Stimulated activated CD4-positive, alpha-beta T cell treated with anti-CD3 and anti-CD28 coated beads, Interleukin-15, amount 100 ng/mL, for 24 hours (primary cell): ENCODE measurements at places on chromosomes 11 and 22.

GRCh38 chr11:100637706-100638105 lies 49.4 kb upstream of the ARHGAP42 start:
- no peak for DNase-seq

DNA sequence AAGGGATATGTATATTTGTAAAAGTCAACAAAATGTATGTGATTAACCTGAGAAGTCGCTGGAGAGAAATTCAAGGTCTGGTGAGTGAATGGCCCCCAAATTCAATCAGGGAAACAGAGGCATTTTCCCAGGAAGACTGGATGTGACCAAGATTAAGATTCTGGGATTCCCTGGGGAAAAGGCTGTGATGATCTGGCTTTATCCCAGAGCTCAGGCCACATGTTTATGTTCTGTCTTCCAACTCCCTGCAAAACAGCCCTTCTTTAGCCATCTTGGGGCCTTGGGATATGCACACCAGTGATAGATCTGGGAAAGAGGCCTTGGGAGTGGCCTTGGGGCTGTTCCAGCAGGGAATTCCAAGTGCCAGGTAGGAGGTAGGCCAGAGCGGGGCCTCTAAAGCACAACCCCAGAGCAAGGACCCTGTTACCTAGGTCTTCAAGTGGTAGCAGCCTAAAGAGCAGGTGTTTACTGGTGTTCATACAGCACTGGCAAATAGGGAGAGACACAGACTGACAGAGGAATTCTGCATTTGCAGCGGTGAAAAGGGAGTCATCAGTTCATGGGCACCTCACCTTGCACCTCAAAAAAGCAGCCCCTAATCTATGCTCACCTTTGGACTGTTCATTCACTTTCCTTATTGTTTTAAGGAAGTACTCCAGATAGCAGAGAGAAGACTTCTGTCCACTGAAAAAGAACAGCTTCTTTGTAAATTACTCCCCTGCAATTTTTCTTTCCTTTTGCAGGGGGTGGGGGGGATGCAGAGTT lies 312.4 kb downstream of the BUD13 start:
- DNase-seq = no peak

GRCh38 chr11:76074148-76075095 lies 131.9 kb downstream of the WNT11 start:
- DNase-seq = no peak

- DNase-seq = no peak
These were observed 1003.7 kb downstream of the BRD1 start for GRCh38 chr22:48823941-48824340.

DNA sequence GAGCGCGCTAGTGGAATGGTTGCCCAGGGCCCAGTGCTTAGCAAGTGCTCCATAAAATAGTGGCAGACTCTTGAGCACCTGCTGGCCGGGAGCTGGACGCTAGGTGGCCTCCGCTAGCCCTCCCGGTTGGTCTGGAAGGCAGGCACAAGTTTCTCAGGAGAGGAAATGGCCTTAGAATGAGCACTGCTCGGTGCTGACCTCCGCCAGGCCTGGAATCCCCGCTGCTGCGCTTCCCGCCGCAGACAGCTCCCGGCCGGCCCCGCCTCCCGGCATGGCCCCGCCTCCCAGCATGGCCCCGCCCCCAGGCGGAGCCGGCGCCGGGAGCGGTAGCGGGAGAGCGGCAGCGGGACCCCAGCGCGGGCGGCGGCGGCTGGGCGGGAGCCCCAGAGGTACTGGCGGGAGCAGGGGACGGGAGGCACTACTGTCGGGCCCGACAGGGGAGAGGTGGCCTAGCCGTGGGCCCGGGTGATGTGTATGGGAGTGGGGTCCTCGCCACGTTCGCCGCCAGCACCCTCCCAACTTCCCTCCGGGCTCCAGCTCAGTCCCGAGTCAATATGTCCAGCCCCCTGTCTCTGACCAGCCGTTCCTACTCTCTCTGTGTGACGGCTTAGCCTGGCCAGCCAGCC lies at the start of gene SIPA1:
Gene SIPA1, plus strand, starts transcription at position 308 of the 626 bp plus-strand sequence. CDS start 2,821 bp downstream, outside the sequence.
- peak; percentile 81 for DNase-seq

DNA sequence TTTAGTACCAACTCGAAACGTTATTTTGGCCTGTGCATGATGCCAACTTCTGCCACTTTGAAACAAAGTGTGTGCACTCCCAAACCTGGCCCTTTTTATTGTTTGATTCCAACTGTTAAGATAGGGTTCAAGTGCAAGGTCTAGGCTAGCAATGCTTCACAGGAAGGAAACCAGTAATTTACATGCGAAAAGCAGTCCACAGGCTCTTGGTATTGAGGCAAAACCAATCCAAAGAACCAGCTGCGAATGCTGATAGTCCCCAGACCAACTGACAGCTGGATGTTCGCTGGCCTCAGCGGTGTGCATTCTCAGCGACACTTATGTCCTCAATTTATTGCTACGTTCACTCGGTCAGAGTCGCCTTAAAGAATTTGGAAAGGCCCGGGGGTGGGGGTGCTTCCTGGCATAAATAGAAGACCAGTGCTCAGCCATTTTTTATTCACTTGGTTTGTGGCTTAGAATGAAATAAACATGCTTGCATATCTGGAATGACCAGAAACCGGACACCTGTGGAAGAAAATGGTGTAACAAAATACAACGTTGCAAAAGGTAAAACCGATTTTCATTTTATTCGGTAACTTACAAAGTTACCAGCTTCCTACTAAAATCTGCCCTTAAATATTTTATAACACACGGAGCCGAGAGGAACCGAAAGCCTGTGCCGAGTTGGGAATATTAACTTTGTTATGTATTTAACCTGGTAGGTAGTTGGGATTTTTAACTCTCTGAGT lies 1.6 kb downstream of the CPT1A start:
- DNase-seq = no peak

DNA sequence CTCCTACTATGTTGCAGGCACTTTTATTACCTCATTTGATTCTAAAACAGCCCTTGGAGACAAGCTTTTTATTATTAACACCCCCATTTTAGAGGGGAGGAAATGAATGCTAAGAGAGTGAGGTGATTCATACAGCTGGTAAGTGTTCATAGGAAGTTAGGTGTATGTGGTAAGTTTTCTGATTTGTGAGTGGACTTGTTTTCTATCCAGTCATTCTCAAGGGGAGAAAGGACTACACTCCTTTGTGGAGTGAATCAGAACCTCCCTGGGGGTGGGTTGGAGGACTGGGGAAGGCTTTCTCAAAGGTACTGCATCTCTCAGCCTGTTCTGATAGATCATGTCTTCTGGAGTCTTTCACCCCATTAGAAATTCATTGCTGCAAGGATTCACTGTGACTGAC lies 23.5 kb downstream of the PKNOX2 start:
- no peak for DNase-seq

DNA sequence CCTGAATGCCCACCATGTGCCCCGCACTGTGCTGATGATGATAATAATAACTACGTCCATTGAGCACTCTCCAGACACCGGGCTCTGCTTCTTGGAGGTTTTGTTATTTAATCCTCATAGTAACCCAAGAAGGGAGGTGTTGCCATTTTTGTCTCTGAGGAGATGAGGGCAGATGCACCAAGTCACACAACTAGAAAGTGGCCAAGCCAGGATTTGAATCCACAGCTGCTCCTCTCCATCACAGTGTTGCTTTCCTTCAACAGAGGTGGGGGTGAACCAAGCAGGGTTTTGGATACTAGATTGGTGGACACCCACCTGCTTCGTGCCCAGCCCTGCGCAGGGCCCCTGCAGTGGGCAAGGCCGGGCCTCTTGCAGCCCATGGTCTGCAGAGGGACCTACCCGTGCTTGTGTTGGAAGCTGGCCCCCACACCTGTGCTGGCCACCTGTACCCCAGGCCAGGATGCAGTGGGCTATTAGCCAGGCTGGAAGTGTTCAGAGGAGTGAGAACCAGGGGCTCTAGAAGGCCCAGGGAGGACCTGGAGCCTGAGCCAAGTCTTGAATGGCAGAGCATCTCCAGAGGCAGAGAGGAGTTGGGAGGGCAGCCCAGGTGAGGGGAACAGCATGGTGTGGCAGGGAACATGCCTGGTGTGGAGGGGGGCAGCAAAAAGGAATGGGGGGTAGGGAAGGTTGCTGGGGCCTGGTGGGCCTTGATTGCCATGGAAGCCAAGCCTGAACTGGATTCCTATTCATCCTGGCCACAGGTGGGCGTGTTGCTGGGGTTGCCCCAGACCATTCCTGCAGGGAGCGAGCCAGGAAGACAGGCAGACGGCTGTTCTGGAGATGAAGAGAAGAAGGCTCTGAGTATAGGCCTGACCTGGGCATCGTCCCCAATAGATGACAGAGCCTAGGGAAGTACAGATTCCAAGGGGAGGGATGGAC lies 2.7 kb upstream of the DPP3 start:
- no peak for DNase-seq

- DNase-seq = no peak
These were observed 286.6 kb downstream of the ETS1 start for GRCh38 chr11:128300785-128301184.

DNA sequence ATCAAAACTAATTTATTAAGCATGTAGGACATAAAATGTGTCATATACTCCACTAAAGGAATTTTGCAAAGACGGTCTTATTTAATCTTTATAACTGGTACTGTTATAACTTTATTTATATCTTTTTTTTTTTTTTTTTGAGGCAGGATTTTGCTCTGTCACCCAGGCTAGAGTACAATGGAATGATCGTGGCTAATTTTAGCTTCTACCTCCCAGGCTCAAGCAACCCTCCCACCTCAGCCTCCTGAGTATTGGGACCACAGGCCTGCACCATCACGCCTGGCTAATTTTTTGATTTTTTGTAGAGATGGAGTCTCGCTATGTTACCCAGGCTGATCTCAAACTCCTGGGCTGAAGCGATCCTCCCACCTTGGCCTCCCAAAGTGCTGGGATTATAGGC lies 31.4 kb upstream of the PCF11 start:
- no peak for DNase-seq

- DNase-seq = no peak
These were observed 14.9 kb downstream of the SERPIND1 start for GRCh38 chr22:20788627-20789344.

DNA sequence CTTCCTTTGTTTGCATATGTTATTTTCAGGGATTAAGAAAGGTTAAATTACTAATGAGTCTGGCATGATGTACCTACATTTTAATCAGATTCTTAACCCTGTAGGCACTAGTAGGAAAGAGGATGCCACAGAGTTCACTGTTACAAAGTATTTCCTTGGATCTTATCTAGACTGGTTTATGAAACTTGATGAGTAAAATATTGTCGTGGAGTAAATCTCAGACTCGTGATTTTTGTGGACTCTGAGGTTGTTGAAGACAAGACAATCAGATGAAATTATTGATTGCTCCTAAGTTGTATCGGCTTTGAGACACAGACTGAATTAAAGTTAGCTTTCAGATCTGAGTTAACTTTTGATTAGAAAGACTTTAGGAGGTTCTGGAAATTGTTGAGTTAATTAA lies 6.0 kb downstream of the KMT2A start:
- DNase-seq = no peak

DNA sequence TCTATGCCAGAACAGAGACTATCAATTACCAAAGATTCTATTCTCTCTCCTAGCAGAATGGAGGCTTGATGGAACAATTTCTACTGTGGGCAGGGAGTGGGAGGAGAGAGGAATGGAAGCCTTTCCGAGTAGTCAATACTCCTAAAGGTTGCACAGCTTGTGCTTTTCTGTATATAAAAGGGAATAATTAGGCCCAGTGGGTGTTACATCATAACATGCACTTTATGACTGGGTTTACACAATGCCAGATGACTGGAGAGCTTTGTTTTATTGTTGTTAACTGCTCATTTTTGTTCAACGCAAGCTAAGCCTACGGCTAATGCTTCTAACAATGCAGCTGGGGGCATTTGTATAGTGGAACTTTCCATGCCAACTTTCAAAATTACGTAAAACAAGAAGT lies 2237.9 kb upstream of the RAG2 start:
- DNase-seq = no peak

- peak; percentile 23 for DNase-seq
These were observed 6.6 kb upstream of the MS4A12 start for GRCh38 chr11:60485987-60486386.

- no peak for DNase-seq
These were observed 43.8 kb upstream of the LYVE1 start for GRCh38 chr11:10611979-10612862.

- no peak for DNase-seq
These were observed 500.3 kb upstream of the TENM4 start for GRCh38 chr11:79940974-79941735.

DNA sequence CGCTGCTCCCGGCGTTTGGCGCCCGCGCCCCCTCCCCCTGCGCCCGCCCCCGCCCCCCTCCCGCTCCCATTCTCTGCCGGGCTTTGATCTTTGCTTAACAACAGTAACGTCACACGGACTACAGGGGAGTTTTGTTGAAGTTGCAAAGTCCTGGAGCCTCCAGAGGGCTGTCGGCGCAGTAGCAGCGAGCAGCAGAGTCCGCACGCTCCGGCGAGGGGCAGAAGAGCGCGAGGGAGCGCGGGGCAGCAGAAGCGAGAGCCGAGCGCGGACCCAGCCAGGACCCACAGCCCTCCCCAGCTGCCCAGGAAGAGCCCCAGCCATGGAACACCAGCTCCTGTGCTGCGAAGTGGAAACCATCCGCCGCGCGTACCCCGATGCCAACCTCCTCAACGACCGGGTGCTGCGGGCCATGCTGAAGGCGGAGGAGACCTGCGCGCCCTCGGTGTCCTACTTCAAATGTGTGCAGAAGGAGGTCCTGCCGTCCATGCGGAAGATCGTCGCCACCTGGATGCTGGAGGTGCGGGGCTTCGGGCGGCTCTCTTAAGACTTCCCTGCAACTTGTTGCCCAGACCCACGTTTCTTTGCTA lies at the start of gene CCND1:
Gene CCND1, plus strand, starts transcription at position 162 of the 587 bp plus-strand sequence. Its CDS starts 158 bp downstream, at position 320.
- peak; percentile 58 for DNase-seq

DNA sequence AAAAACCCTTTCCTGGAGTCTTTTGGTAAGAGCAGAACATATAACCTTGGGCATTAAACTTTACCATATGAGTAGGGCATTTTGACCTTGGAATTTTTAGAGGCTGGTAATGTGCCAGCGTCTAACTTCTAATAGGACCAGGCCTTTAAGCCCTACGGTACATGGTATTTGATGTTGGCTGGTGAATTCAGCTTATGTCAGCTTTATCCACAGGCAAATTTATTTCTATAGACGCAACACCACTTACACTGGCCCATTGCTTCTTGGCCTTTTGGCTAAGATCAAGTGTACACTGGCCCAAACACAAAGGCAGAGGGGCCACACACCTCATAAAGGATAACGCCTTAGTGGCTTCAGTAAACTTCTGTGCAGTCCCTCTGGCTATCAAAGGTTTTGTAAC lies 410.2 kb upstream of the LARGE1 start:
- no peak for DNase-seq

- no peak for DNase-seq
These were observed 77.4 kb downstream of the MN1 start for GRCh38 chr22:27724157-27724556.

DNA sequence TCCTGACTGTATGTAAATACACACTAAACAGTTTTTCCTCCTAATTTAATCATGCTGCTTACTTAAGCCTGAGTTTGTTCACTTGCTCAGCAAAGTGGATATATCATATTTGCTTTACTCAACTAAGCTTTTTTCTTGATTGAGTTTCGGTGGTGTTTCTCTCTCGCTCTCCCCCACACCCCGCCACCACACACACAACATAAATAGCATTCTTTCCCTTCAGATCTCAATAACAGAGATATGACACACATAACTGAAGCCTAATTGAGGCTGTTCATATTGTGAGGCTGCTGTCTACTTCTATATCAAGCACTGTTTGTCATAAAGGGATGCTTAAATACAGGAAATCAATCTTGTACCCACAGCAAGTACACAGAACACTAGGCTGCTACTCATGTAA lies 364.9 kb downstream of the FAT3 start:
- no peak for DNase-seq
